ENCODE measurements at places on chromosomes 13 and 19.

DNA sequence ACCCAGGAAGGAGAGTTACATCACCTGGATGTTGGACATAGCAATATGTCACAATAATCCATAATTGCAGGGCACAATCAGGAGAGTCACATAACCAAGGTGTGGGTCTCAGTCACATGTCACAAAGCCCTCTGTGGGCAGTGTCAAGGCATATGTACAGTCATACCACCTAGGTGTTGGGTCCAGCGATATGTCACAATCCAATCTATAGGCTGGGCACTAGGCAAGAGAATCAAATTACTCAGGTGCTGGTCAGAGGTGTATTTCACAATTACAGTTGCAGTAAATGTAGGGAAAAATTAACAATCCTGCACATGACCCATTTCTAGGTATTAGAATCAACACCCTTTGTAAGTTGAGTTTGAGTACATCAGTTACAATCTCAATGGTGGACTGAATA is 126.2 kb upstream of the ZNF91 start:
- no peak for DNase-seq

GRCh38 chr19:52945652-52946321 is 16.9 kb downstream of the ZNF816 start:
- no peak for DNase-seq

DNA sequence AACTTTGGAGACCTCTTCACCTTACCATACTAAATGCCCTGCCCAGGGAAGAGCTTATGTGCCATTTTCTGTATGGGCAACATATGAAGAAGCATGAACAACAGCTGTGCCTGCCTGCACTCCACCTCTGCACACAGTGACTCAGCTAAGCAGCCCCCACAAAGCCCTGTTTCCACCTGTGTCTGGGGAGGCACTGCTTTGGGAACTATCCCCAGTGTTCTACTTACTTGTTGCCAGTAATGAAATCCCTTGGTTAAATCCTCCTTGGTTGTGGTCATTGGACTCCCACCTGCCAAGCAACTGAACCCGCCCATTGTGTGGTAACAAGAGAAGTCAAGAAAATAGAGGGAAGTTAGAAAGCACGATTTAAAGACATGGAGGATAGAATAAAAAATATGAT is 84.6 kb downstream of the NALCN start:
- no peak for DNase-seq

DNA sequence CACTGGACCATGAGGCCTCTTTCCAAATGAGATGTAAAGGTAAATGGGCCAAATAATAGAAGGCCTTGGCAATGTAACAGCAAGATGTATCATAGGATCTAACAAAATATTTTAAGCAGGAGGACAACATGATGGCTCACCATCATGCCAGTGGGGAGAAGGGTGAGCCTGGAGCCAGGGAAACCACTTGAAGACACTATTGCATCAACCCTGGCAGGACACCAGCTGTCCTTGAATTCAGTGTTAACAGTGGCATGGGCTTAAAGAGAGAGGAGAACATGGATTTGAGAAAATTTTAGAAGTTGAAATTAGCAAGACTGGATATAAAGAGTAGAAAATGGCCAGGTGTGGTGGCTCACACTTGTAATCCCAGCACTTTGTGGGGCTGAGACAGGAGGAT is 6.7 kb upstream of the RCBTB2 start:
- no peak for DNase-seq

GRCh38 chr19:4327252-4327876 is 11.3 kb downstream of the STAP2 start:
- peak; percentile 74 for DNase-seq

GRCh38 chr13:28719227-28720055 is 671 bp upstream of the SLC46A3 start:
- no peak for DNase-seq

DNA sequence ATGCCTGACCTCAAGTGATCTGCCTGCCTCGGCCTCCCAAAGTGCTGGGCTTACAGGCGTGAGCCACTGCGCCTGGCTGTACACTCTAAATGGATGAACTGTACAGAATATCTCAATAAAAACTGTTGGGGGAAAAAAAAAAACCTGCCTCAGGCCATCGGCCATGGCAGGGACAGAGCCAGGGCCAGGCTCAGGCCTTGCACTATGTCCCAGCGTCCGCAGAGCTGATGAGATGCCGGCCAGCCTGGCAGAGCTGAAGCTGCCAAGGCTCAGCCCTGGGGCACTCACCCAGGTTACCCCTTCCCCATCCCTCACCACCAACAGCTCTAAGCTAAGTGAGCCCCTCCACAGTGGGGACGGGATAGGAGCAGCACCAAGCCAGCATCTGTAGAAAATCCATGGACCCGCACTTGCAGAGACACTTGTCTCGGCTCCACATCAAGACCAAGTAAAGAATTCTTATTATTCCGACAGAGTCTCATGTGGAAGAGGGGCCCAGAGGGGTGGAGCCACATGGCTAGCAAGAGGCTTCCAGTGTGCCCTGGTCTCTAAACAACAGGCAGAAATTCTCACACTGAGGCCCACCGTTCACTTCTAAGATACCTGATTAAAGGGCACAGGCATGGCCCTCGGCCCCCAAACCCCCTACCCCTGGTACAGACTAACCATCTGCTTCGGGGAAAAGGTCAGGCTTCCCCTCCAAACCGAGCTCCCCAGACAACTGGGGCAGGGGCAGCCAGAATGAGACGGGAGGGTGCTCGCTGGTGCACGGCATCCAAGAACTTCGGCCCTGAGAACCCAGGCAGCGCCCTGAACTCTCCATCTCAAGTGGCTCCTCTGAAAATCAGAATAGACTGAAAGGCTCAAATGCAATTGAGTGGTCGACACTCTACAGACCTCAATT is 5.8 kb downstream of the PPP6R1 start:
- DNase-seq = no peak

DNA sequence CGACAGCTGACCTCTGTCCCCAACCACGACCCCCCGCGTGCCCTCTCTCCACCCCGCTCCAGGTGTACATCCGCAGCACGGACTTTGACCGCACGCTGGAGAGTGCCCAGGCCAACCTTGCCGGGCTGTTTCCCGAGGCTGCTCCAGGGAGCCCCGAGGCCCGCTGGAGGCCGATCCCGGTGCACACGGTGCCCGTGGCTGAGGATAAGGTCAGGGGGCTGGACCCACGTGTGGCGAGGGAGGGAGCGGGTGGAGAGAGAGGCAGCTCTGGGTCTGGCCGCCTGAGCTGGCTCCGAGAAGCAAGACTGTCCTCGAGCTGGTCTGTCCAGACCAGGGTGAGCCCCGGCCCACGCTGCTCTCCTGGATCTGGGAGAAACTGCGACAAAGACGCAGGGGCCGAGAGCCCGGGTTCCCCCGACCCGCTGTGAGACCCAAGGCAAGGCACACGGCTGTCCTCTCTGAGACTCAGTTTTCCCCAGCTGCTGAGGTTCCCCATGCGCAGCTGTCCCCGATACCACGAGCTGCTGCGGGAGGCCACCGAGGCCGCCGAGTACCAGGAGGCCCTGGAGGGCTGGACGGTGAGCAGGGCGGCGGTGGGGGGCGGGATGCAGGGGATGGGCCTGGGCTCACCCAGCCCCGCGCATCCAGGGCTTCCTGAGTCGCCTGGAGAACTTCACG is 1.5 kb downstream of the ACP4 start:
- DNase-seq = no peak

All from activated naive CD4-positive, alpha-beta T cell treated with anti-CD3 and anti-CD28 coated beads, Interleukin-2, amount 50 U/mL, for 16 hours (primary cell).